Activated CD8-positive, alpha-beta T cell treated with anti-CD3 and anti-CD28 coated beads, Interleukin-2, amount 10 ng/mL, durations not matched to agents 7 days and 5 days (primary cell): ENCODE measurements at places on chromosomes 2 and 18. TPM values are rescaled to one million over a fixed set of nuclear protein-coding genes. Genes with fewer than 3 reads are reported as not detected.

DNA sequence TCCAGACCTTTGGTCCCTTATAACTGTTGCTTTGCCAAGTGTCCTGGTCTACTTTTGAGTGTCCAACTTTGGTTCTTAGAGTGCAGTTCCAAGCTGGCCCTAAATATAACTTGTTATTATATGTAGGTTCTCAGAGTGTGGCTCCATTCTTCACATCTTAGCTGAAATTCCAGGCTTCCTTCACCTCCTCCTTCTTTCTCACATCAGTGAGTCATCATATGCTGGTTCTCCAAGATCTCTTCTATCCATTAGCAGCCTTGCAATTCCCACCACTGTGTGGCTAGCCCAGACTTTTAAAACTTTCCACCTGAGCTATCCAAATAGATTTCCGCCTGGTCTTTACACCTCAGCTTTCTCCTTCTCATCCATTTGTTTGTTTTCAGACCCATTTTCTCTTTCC lies 12.6 kb upstream of the CXCR4 start:
- H3K4me3 ChIP-seq, result peak overlapping the region; percentile 1
- DNase-seq, result no peak
- H3K4me1 ChIP-seq, result peaks cover 97% of the 10 kb centered on the region
- peaks cover 8% of the 10 kb centered on the region for H3K36me3 ChIP-seq
- peak overlapping the region; percentile 88 for H3K27ac ChIP-seq
- peaks cover 3% of the 10 kb centered on the region for H3K27me3 ChIP-seq

Gene BCL2
- 140 TPM for total RNA-seq

DNA sequence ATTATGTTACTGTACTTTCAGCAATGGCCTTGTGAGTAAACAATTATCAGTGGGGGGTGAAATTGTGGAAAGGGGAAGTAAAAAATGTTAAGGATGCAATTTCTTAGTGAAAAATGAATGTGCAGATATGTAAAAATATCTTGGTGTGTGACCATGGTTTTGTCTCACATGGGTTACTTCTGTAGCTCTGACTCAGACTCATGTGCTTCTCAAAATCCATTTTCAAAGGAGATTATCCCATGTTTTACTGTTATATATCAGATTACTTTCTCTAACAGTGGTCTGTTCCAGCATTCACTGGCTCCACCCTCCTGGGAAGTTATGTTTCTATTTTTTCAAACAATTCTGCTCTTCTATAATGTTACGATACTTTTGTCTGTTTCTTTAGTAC lies 298.2 kb upstream of the COL3A1 start:
- H3K27me3 ChIP-seq, result no peaks in the 10 kb centered on the region
- H3K36me3 ChIP-seq, result no peaks in the 10 kb centered on the region
- H3K27ac ChIP-seq, result no peak overlapping the region
- no peak for DNase-seq
- H3K4me1 ChIP-seq, result no peaks in the 10 kb centered on the region
- H3K4me3 ChIP-seq, result no peak overlapping the region

- peaks cover 44% of the 10 kb centered on the region for H3K4me1 ChIP-seq
- H3K27ac ChIP-seq, result peak overlapping the region; percentile 95
- DNase-seq, result peak; percentile 59
- H3K36me3 ChIP-seq, result peaks cover 33% of the 10 kb centered on the region
Measured at GRCh38 chr18:2656237-2656980, 883 bp downstream of the SMCHD1 start.

Gene ACKR3
- 3.6 TPM for total RNA-seq

DNA sequence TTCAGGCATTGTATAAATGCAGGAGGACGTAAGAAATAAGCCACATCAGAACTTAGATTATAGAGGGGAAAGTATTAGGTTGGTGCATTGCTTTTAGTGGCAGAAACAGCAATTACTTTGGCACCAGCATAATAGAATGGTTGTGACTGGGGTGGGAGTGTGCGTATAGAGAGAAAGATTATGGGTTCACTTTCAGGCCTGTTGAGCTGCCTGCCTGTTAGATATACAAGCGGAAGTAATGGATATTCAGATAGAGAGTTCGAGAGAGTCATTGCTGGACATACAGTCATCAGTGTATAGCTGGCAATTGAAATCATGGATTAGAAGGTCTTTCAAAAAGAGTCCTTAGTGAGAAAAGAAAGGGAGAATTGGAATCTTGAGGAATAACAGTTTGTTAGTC lies 139.2 kb upstream of the MYO3B start:
- no peak overlapping the region for H3K27ac ChIP-seq
- no peaks in the 10 kb centered on the region for H3K27me3 ChIP-seq
- H3K4me3 ChIP-seq, result no peak overlapping the region
- DNase-seq, result no peak

DNA sequence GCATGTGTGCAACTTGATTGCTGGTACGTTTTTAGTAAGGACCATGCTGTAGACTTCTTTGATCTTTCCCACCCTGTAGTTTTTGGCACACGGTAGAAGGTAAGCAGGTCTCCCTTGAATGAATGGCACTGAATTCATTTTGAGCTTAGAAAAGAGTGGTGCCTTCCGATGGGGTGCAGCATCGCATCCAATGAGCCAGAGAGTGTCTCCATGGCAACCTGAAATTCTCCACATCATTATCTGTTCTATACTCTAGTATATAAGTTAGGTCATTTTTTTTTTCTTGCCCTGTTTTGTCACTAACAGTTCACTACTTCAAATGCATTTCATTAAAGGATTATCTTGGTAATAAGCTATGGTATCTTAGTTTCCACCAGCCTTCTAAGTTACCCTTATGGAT lies 81.2 kb upstream of the REV1 start:
- no peak for DNase-seq
- H3K27ac ChIP-seq, result no peak overlapping the region

Gene CPS1
- total RNA-seq, result 1.3 TPM

- no peak for DNase-seq
- H3K27me3 ChIP-seq, result peaks cover 10% of the 10 kb centered on the region
- H3K27ac ChIP-seq, result no peak overlapping the region
- H3K36me3 ChIP-seq, result no peaks in the 10 kb centered on the region
Measured at GRCh38 chr2:94987074-94988020, 38.2 kb upstream of the MAL start.

- DNase-seq, result no peak
- no peak overlapping the region for H3K4me3 ChIP-seq
- peaks cover 10% of the 10 kb centered on the region for H3K4me1 ChIP-seq
- H3K27me3 ChIP-seq, result no peaks in the 10 kb centered on the region
- H3K27ac ChIP-seq, result no peak overlapping the region
- peaks cover 5% of the 10 kb centered on the region for H3K36me3 ChIP-seq
Measured at GRCh38 chr2:233546101-233546500, 20.5 kb downstream of the USP40 start.

Gene B4GALT6
- total RNA-seq, result 1.3 TPM

DNA sequence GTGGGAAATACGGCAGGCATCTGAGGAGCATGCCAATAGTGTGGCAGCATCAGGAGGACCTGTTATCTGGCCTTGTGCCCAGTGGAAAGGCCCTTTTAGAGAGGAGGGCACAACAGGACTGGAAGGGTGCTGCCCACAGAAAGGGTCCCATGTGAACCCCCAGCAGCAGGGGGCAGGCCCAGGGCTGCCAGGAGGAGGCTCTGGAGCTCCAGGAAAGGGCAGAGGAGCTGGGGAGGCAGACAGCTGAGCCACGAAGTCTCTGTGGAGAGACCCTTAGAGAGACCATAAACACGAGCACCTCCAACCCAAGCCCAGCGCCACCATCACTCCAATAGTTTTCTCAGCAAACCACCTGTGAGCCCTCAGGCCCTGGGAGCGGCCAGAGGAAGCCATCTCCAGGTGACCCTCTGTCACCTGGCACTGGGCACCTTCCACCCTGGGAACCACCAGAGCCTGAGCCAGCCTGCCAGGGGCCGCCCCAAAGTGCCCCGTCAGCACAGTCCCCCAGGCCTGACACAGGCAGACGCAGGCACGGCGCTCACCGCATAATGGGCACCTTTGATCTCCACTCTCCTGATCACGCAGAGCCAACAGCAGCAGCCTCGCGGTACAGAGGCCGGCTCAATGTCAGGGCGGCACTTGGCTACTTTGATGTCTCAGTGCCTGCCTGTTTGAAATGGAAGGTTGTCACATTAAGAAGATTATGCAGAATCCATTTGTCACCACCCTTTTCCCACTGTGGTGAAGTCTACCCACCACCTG lies 162.5 kb upstream of the RAB6C start:
- no peak overlapping the region for H3K27ac ChIP-seq
- no peaks in the 10 kb centered on the region for H3K36me3 ChIP-seq
- no peak for DNase-seq
- no peaks in the 10 kb centered on the region for H3K27me3 ChIP-seq
- no peak overlapping the region for H3K4me3 ChIP-seq

Gene TUBB8B
- total RNA-seq, result not detected

DNA sequence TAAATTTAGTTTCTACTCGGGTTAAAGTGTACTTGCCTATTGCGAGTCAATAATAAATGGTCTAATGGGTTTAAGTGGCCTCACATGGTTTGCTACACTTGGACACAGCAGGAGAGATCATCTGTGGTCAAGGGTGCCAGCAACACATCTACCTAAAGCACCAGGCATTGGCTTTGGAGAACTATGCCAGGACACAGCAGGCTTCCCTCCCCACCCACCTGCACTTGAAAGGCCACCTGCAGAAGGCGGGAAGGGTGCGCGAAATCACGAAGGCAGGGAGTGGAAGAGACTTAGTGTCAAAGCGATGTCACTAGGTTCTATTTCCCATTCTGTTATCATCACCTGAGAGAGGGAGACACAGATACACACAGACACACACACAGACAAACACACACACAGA lies 44.5 kb downstream of the MYT1L start:
- no peaks in the 10 kb centered on the region for H3K4me1 ChIP-seq
- H3K4me3 ChIP-seq, result no peak overlapping the region
- no peak overlapping the region for H3K27ac ChIP-seq
- H3K27me3 ChIP-seq, result no peaks in the 10 kb centered on the region

- no peaks in the 10 kb centered on the region for H3K27me3 ChIP-seq
- DNase-seq, result no peak
- no peaks in the 10 kb centered on the region for H3K36me3 ChIP-seq
- no peak overlapping the region for H3K27ac ChIP-seq
- no peak overlapping the region for H3K4me3 ChIP-seq
Measured at GRCh38 chr2:163474889-163475288, 260.9 kb downstream of the FIGN start.

DNA sequence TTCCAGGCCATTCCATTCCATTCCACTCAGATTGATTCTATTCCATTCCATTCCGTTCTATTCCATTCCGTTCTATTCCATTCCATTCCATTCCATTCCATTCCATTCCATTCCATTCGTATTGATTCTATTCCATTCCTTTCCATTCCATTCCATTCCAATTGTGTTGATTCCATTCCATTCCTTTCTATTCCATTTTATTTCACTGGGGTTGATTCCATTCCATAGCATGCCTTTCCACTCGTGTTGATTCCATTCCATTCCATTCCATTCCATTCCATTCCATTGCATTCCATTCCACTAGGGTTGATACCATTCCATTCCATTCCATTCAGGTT lies 1142.3 kb downstream of the RPIA start:
- peaks cover 29% of the 10 kb centered on the region for H3K36me3 ChIP-seq
- no peak for DNase-seq
- no peak overlapping the region for H3K4me3 ChIP-seq
- H3K27me3 ChIP-seq, result no peaks in the 10 kb centered on the region
- H3K27ac ChIP-seq, result no peak overlapping the region
- H3K4me1 ChIP-seq, result no peaks in the 10 kb centered on the region

Gene FAM124B
- 0.16 TPM for total RNA-seq

Gene NAT8
- total RNA-seq, result not detected

Gene MYL12A
- 901 TPM for total RNA-seq

Gene CYP1B1
- total RNA-seq, result 2.3 TPM

DNA sequence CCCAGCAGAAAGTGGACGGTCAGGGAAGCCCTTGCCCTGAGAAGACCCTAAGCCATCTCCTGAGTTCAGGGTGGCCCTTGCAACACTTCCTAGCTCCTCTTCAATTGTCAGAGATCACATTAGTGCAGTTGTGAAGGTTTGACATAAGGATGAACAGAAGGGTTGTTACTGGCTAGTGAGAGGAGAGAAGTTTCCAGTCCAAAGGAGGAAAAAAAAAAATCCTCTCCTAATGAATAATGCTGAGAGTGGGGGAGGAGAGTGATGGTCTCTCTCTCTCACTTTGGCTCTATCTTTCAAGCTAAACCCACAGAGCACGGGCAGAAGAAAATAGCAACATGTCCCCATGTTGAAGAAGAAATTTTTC lies 819.9 kb downstream of the BCL11A start:
- DNase-seq, result no peak
- H3K4me1 ChIP-seq, result no peaks in the 10 kb centered on the region
- no peaks in the 10 kb centered on the region for H3K27me3 ChIP-seq
- H3K27ac ChIP-seq, result no peak overlapping the region
- H3K36me3 ChIP-seq, result no peaks in the 10 kb centered on the region
- H3K4me3 ChIP-seq, result no peak overlapping the region

Gene TGFA
- total RNA-seq, result 0.13 TPM

GRCh38 chr2:96251721-96252292 lies 14.0 kb downstream of the TMEM127 start:
- no peak overlapping the region for H3K4me3 ChIP-seq
- no peaks in the 10 kb centered on the region for H3K27me3 ChIP-seq
- peaks cover 55% of the 10 kb centered on the region for H3K36me3 ChIP-seq

DNA sequence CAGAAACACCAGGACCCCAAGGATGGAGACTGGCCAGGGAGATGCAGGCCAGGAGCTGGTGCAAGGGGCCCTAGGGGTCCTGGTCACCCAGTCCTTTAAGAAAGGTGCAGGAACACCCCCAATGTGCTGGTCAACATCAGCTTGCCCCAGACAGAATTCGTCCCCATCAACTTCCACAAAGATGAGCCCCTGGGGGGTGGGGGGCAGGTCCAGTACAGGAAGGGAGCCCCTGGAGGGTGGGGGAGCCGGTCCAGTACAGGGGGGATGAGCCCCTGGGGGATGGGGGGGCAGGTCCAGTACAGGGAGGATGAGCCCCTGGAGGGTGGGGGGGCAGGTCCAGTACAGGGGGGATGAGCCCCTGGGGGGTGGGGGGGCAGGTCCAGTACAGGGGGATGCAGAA lies 160.7 kb upstream of the SALL3 start:
- no peak overlapping the region for H3K4me3 ChIP-seq
- H3K36me3 ChIP-seq, result no peaks in the 10 kb centered on the region
- peaks cover 4% of the 10 kb centered on the region for H3K27me3 ChIP-seq
- DNase-seq, result no peak

DNA sequence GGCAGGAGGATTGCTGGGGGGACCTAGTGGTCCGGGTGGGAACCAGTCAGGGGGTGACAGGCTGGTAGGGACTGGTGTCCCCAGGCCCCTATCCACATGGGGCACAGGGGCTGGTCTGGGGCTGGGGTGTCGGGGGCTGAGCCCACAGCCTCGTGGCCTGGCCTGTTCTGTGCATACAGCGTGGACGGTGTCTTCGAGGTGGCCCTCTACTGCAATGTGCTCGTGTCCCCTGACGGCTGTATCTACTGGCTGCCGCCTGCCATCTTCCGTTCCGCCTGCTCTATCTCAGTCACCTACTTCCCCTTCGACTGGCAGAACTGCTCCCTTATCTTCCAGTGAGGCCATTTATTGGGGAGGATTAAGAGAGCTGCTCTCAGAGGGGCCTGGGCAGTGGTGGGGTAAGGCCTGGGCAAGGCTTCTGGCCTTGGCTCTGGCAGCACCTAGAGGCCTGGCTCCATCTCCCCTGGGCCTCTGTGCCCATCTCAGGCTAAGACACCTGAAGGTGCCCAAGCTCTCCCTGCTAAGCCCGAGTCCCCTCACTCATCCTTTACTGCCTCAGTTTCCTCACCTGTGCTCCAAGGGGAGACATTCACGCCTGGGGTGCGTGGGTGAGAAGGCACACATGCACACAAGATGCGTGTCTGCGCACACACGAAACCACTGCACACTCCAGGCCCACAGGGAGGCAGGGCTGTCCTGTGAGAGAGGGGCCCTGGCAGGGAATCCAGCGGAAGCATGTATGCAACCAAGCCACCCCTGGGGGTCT lies 1.9 kb downstream of the CHRNG start:
- no peak overlapping the region for H3K4me3 ChIP-seq
- H3K27me3 ChIP-seq, result peaks cover 9% of the 10 kb centered on the region
- H3K27ac ChIP-seq, result no peak overlapping the region
- H3K4me1 ChIP-seq, result peaks cover 19% of the 10 kb centered on the region
